ENCODE measurements at places on chromosomes 6 and 20.
A peak's percentile ranks its signal among the peaks of the same experiment; 100 is the strongest.

- DNase-seq: no peak
Measured at GRCh38 chr20:62549499-62550086, 73.8 kb upstream of the GATA5 start.

DNA sequence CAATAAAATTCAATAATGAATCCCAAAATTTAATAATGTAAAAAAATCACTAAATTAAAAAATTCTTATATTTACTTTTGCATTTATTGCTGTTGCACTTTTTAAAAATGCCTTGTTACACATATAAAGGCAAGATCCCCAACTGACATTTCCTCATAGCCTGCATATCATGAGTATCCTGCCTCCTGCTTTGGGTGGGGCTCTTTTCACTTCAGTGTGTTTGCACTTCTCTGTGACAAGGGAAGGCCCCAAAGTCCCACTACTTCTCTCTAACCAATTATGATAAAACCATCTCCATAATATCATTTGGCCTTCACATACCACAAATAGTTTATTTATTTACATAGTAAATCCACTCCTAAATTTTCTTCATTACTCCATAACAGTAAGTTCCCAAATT is 446.1 kb upstream of the MARCKS start:
- DNase-seq: no peak

DNA sequence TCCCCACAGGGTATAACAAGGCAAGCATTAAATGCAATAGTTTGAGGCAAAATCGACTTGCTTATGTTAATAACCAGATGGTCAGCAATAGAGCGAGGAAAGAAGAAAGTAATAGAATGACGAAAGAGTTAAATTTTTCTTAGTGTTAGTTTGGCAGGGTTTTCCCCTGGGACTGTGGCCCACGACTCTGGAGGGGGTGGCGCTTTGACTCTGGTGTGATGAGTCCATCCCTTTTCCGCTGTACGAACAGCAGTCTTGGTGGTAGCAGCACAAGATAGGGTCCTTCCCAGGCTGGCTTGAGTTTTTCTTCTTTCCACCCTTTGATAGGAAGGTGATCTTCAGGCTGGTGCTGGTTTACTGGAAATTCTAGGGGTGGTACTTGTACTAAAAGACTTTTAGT is 69.2 kb upstream of the GMDS start:
- no peak for DNase-seq

- DNase-seq: no peak
Measured at GRCh38 chr6:27375613-27376079, 12.9 kb upstream of the ZNF391 start.

DNA sequence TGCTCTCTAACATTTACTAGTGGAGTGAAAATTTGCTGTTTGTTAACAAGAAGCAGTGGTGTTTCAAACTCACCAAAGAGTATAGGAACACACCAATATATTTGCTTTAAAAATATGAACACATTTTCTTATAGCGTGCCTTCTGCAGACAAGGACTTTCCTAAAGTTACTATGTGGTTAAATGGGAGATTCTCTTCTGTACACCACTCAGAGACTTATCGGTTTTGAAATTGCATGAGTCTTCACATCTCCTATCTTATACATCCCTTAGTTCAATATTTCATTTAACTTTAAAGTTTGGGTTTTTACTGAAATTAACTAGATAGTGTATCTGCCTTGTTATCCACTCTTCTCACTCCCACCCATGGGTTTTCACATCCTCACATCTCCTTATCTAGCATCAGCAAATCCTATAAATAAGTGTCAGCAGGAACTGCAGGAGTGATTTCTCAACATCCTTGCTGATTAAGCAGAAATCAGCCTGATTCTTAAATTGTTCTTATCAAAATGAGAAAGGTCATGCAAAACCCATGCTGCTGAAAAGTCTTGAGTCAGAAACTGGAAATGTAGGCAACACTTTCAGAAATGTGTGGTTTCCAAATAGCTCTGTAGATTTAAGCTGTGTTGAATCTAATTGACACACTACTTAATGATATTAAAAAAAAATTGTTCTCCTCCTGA is 1075.6 kb upstream of the GJE1 start:
- no peak for DNase-seq

DNA sequence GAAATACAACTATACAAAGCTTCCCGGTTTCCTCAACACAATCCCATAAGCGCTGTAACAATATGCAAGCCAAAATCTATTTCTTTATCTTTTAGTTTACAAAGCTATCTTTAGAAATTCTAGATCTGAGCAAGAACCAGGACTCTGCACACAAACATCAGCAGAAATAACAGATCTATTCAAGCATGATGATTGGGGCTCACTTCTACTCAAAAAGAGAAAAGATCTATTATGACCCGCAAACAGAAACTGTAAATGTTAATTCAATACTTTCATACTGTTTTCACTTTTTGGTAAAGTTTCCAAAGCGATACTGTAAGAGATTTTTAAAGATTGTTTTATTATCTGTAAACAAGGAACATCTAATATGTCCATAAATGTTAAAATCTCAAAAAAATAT is 86.6 kb downstream of the SESN1 start:
- no peak for DNase-seq

DNA sequence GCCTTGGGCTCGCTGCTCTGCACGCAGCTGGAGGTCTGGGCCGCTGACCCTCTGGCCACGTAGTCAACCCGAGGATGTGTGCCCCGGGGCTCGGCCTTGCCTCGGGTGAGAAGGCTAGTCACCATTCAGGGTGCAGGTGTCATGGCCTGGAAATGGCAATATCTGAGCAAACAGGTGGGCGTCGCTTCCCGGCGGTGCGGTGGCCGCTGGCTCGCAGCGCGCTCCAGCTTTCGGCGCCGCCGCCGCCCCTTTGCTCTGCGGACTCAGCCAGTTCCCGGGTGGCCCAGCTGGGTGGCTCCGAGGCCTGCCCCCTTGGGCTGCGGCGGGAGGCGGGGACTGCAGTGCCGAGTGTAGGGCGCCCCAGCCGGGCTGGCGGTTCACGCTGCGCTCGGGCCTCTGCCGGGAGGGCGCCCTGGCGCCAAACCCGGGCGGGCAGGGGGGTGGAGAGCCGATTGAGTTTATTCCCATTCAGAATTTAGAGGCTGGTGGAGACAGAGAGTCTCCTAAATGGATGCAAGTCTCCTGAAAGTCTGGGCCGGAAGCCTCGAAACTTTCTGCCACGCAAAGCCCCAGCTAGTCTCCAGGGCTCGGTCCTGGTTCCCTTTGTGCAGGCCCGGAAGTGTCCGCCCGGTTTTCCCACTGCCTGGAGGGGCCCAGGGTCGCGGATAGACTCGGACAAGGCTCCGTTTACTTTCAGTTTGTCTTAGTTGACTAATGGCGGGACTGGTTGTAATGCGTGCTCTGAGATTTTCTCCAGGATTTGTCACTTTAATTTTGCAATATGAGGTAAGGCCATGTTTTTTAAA is 11.3 kb upstream of the TFAP2A start:
- DNase-seq: peak; percentile 38

DNA sequence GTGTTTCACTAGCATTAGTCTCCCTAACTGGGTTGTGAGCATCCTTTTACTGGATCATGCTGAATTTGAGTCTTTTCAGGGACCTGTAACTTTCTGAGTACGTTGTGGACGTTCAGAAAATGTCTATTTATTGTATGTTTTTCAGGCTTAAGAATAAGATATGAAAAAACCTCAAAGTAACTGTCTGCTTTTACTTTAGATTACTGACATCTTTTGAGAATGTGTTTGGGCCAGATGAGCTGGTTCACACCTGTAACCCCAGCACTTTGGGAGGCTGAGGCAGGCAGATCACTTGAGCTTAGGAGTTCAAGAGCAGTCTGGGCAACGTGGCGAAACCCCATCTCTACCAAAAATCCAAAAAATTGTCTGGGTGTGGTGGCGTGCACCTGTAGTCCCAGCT is 32.7 kb downstream of the NCOA3 start:
- no peak for DNase-seq

DNA sequence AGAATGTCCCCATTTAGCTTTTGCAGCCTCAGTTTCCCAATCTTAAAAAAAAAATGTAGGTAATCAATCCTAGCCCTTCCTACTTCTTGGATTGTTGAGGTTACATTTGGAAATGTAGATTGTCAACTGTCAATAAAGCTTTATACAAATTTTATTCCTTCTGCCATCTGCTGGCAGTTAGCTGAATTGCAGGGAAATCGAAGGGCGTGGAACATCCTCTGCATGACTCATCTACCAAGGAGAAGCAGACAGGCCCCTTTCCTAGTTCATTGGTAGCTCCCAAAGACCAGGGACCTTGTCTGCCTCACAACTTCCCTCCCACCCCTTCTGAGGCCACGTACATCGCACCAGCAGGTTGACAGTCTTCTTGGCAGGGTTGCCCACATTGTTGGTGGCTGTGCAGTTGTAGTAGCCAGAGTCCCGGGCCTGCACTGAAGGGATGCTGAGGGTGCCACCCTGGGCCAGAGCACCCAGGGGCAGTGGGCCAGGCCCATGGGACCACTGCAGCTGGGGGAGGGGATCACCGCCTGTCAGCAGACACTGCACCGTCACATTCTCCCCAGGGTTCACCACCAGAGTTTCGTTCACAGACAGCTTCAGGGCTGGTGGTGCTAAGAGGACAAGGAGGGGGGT is 43.6 kb downstream of the MDGA1 start:
- DNase-seq: no peak

DNA sequence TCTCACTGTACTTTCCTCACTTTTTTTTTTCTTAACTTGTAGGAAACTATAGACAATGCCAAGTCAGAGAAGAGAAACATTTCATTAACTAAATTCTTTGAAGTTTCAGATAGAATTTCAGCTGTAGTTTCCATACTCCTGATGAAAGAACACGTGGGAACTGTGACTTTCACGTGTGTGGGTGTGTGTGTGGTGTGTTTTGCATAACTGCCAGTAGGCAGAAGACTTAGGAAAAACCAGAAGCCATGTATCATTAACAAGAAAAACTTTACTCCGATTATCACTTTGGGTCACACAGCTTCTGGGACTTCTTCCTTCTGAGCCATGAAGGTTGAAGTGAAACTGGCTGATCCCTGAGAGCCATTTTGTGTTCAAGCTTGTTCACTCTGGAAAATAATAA is 483.3 kb downstream of the TFAP2B start:
- DNase-seq: no peak

DNA sequence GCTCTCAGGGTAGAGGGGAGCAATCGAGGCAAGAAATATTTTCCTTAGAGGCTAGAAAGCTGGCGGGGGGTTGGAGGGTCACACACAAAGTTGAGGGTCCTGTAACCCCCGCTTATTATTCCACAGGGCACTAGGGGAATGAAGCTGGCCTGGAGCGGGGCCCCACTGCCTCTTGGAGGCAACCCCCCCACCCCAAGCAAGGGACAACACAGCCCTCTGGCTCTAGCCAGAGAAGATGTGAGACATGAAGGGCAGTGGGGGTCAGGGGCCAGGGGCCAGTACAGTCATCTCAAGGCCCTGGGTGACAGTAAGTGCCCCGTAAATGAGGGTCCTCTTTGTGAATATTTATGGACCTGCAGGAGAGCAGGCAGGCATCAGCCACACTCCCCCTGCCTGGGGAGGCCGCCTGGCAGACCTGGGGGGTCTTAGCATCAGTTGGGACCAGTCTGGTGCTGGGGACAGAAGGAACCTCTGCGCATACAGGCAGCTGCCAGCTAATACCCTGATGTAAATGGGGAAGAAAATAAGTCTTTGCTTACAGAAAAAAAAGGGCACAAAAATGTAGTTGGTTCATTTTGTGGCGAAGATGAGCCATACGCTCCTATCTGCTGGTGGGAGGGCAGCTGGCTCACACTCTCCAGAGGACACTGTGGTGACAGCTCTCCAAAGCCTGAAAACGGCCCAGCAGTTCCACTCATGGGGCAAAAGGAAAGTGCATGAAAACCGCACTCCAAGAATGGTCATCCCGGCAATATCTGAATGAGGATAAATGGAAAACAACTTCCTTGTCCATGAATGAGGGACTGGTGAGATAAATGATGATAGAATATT is 21.9 kb downstream of the SPATA2 start:
- no peak for DNase-seq

DNA sequence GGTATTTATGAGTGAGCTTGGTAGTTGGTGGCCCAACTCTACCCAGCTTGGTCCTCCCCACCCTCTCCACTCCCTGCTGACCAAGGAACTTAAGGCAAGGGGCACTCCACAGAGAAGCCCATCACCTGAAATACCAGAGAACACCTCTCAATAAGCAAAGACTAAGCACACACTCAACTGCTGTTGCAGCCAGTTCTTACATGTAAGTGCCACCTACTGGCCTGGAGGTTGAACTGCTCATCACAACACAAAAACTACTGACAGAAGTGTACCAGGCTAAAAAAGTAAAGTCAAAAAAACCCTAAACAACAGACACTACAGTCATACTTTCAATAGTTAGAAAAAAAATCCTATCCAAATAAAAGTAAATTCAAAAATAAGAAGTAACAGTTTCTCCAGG is 146.2 kb downstream of the FAM83B start:
- no peak for DNase-seq

DNA sequence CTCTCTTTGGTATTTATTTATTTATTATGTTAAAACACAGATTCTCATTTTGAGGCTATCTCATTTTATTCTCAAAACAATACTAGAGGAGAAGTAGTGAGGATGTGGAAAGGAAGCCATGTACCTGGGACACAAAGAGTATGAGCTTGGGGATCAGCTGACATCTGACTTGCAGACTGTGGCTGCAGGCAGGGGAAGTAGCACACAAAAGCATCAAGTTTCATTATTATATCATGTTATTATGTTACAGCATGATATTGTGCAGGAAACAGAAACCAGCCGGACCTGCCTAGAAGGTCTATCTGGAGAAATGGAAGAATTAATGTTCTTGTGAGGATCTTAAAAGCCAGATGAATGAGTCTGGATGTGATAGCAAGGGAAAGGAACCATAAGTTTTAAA is 248.2 kb downstream of the KHDC1L start:
- no peak for DNase-seq

DNA sequence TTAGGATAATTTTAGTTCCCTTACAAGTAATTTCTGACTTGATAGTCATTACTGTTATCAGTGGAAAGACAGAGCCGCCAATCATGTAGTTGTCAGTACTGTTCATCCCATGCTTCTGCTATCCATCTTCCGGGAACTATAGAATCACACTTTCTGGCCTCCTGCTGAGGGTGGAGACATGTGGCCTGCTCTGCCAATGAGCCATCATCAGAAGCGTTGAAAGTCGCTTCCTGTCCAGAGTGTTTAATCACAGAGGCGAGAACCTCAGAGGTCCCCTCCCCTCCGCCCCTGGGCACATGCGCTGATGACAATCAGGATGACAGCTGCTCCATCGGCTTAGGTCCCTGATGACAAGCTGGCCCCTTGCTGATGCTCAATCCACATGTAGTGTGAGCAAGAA is 3.0 kb downstream of the DDO start:
- DNase-seq: no peak

- no peak for DNase-seq
Measured at GRCh38 chr6:33549196-33549595, 30.9 kb downstream of the BAK1 start.

DNA sequence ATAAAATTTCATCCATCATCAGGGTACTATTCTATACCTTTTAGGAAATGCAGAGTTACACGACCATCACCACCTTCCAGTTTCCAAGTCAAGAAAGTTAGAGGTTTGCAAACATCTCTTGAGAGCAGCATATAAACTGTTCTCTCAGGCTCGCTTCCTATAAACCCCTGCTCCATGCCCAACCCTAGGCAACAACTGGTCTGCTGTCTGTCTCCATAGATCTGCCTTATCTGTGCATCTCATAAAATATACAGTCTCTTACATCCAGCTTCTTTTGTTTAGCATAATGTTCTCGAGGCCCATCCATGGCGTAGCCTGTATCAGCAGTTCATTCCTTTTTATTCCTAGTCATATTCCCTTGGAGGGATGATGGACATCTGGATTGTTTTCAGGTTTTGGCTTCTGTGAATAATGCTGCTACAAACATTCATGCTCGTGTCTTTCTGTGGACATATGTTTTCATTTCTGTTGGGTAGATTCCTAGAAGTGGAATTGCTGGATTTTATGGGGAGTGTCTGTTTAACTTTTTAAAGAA is 6.1 kb downstream of the PTPRT start:
- DNase-seq: no peak

- DNase-seq: no peak
Measured at GRCh38 chr6:75458895-75459294, 34.7 kb downstream of the FILIP1 start.

All from frontal cortex (tissue), 4 donors.